Mesothelial cell of epicardium (in vitro differentiated cells): ENCODE measurements at places on chromosomes 2 and 18.
A peak's percentile ranks its signal among the peaks of the same experiment; 100 is the strongest.

GRCh38 chr2:28045676-28046351, 155.3 kb downstream of the BABAM2 start:
- no peak for DNase-seq

DNA sequence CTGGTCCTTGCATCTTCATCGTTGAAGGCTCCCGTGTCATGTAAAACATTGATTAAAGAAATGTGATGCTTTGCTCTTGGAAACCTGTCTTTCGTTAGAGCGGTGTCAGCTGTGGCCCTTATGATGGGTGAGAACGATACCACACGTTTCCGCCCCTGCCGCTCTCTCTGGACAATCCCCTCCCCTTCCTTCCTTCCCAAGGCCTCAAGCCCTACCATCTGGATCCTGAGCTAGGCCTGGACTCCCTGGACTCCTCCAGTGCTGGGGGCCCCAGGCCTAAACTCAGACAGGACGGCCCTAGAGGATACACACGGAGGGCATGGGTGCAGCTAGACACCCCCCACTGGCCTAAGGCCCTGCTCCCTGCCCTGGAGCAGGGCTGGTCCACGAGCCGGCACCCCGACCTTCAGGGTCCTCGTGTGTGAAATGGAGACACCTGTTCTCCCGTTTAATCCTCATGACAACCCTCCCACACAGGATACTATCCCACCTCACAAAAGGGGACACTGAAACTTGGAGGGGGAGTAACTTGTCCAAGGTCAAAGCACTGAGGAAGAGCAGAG, 13.2 kb downstream of the BIN1 start:
- DNase-seq, result no peak

- DNase-seq, result no peak
Observed at GRCh38 chr18:77052983-77053309, 79.6 kb downstream of the MBP start.

DNA sequence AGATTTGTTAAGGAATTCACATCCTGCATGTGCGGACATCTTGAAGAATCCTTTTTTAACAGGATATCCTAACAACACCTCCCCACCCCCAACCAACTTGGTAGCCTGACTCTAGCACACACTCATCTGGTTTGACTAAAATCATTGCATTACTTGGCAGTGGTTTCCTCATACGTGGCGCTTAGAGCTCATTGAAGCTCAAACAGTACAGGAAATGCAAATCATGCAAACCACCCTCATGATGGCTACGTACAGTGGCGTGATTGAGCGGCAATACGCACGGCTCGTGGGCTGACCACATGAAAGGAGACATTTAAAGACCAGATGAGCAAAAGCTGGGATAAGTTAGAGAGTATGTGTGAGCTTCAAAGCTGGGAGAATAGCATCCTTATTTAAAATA, 336.2 kb downstream of the ZEB2 start:
- no peak for DNase-seq

- DNase-seq, result no peak
Observed at GRCh38 chr2:26989156-26989555, 18.7 kb downstream of the MAPRE3 start.

- no peak for DNase-seq
Observed at GRCh38 chr2:29024882-29025430, 43.9 kb downstream of the TOGARAM2 start.

DNA sequence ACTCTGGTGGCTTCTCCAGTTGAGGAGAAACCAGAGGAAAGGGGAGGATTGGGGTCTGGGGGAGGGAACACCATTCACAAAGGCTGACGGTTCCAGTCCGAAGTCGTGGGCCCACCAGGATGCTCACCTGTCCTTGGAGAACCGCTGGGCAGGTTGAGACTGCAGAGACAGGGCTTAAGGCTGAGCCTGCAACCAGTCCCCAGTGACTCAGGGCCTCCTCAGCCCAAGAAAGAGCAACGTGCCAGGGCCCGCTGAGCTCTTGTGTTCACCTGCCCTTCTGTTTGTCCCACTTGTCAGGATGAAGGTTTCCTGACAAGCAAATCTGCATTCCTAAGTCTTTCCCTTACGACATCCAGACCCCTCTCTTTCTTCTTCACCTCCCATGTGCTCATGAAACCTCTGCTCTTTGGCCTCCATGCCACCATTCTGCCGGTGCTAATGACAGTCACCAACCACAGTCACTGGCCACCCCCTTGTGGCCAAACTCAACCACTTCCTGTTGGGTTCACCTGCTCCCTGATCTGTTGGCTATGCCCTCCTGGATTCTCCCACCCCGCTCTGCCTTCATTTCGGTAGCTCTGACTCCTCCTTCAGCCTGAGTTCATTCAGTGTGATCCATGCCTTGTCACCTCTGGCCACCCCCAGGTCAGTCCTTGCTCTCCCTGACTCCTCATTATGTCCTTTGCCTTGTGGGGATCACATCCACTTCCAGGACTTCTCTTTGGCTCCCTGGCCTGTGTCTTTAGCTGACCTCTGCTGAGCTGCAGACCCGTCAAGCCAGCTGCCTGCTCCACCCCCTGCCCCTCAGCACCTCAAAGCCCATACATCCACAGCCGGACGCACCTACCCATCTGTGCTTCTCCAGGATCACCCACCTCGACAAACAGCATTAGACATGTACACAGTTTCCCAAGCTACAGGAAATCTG, 17.6 kb downstream of the EMX1 start:
- DNase-seq, result no peak

DNA sequence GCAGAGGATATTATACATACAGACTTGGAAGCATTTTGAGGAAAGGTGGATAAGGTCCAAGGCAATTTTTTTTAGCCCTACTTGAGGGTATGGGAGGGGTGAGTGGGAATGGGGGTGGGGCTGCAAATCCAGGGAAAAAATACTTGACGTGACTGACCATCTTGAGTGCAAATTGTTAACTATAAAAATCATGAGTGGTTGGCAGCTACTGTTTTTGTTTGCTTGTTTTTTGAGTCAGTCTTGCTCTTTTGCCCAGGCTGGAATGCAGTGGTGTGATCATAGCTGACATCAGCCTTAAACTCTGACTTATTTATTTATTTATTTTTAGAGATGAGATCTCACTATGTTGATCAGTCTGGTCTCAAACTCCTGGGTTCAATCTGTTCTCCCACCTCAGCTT, 458.8 kb downstream of the PIK3C3 start:
- no peak for DNase-seq

- no peak for DNase-seq
Observed at GRCh38 chr2:96763511-96764252, 3.0 kb downstream of the CNNM4 start.

GRCh38 chr2:181953881-181954537, 31.6 kb upstream of the PPP1R1C start:
- peak; percentile 77 for DNase-seq

GRCh38 chr2:70686577-70687460, 81.2 kb downstream of the ADD2 start:
- DNase-seq, result no peak

GRCh38 chr2:69026691-69027459, 13.9 kb downstream of the ANTXR1 start:
- DNase-seq, result no peak

- peak; percentile 37 for DNase-seq
Observed at GRCh38 chr2:218032336-218033171, 29.8 kb upstream of the TNS1 start.

DNA sequence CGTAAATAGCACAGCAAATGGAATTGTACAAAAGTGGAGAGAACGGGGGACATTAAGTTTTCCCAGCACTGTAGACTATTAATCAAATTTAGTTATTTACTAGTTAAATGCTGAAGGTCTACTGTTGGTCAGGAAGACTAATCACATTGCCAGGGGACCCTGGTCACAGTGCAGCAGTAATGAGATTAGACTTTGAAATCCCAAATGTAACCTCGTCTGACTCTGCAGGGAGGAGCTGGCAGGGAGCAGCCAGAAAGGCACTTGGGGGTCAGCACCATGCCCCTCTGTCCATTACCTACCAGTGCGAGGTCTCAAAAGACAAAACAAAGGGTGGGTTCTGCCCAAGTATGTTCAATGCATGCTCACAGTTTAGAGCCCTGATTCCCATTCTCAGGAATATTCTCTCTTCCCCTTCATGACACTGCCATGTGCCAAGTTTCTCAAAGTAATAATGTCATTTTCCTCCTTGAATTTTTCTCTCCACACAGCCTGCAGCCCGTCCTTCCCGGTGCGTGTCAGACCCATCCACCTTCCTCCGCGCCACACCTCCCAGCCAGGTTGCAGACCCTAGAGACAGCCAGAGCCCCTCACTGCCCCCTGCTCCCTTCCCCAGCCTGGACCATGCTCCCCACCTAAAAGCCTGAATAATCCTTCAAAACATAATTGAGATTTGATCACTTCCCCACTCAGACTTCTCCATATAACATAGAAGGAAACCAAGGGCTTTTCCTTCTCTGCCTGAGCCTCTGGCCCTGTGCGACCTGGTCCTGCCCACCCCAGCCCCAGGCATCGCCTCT, 52.5 kb downstream of the TMEM18 start:
- DNase-seq, result no peak

DNA sequence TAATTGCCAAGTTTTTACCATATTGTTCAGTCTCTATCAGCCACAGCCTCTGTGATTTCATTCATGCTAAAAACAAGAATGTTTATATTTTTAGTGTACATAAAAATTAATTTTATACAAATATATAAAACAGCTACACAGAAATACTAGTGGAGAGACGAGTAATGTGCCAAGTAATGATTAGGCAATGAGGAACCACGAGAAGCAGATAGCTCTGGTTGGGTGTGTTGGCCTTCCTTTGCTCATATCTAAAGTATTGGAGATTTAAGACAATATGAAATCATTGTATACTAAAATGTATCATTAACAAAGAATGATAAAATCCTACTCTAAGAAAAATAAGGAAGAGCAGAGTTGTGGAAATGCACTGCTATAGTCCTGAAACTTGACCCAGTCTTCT, 326.7 kb downstream of the AGAP1 start:
- no peak for DNase-seq

DNA sequence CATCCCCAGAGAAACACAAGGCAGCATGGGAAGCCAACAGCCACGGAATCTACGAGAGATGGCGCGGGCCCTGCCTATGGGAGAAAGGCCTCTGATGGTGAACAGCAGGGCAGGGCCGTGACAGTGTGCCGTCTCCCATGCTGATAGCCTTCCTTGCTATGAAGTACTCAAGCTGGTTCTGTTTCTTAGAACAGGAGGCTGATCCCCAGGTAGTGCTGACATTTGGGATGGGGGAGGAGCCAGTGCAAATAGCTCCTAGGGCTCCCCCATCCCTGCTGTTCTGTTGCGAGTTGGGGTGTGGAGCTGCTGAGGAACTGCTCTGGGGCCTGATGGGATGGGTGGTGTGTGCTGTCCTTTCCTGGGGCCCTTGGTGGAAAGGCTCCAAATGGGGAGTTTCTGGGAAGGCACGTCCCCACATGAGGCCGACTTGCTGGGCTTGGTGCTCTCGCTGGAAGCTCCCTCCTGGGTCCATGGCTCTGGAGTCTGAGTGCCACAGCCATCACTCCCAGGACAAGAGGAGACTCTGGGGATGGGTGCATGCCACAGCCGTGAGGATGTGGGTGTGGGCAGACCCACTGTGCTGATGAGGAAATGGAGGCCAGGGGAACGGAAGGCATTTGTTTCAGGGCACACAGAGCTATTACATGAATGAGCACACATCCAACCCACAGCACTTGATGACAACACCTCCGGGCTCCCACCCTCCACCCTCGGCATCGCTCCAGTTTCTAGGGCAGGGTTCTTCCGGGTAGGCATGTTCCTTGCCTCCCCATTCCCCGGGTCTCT, 246.8 kb downstream of the HDAC4 start:
- DNase-seq, result no peak

GRCh38 chr18:61201511-61201910, 131.7 kb upstream of the CDH20 start:
- no peak for DNase-seq

GRCh38 chr18:32478317-32478716, 7.6 kb upstream of the GAREM1 start:
- no peak for DNase-seq

DNA sequence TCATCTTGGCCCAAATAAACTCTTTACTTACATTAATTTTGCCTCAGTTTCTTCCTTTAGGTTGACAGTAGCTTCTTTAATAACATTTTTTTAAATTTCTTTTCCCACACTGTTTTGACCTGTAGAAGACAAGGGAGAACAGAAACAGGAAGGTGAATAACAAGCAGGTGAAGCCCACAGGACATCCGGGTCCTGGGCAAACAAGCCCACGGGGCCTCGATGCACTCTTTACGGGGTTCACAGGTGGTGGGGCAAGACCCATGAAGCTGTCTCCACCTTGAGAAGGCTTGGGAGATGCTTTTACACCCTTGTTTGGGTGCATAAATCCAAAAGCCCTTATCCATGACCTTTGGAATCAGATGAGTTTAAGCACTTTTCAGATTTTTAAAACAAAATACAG, 301.0 kb upstream of the MGAT5 start:
- DNase-seq, result no peak

DNA sequence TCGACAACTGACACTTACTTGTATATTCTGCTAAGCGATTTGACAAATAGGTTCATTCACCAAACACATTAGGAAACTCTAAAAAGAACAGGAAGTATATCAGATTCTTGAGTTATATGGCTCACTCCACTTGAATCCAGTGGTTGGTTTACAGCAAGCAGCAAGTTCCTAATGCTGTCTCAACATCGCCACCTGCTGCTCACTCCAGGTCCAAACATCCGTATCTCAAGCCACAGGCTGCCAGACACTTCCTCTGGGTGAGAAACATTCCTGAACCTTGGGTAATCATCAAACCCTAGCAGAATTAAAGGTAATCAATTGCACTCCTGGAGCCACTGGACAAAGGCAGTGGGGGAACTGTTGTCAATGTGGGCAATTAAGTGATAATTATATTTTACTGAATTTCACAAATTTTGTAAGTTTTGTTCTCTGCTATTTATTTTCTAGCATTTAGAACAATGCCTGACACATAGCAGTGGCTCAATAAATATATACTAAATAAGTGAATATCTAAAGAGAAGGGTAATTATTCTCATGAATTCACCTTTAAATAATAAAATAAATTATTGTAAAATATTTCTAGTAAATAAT, 107.1 kb upstream of the TTN start:
- DNase-seq, result peak; percentile 75

- no peak for DNase-seq
Observed at GRCh38 chr2:212770240-212770639, 231.6 kb upstream of the ERBB4 start.
